Gastroesophageal sphincter (tissue), 4 donors: ENCODE measurements at places on chromosomes 11 and 22. TPM values are rescaled to one million over a fixed set of nuclear protein-coding genes. Genes with fewer than 3 reads are reported as not detected.

- H3K27me3 ChIP-seq: peaks cover 36% of the 10 kb centered on the region
- H3K27ac ChIP-seq: no peak overlapping the region
- H3K4me1 ChIP-seq: peaks cover under 1% of the 10 kb centered on the region
- no peaks in the 10 kb centered on the region for H3K36me3 ChIP-seq
- no peak for ATAC-seq
Observed at GRCh38 chr22:27385261-27385998, 416.1 kb downstream of the MN1 start.

CHRNA10 gene
- 0.67 TPM for total RNA-seq

MMP26 gene
- not detected for total RNA-seq

- H3K27me3 ChIP-seq: peaks cover 54% of the 10 kb centered on the region
- no peak overlapping the region for H3K4me3 ChIP-seq
- no peak for ATAC-seq
- H3K27ac ChIP-seq: no peak overlapping the region
- H3K36me3 ChIP-seq: no peaks in the 10 kb centered on the region
Observed at GRCh38 chr22:48882636-48883200, 945.0 kb downstream of the BRD1 start.
